CD8-positive, alpha-beta T cell (primary cell): ENCODE measurements at places on chromosomes 13 and 19. TPM values are rescaled to one million over a fixed set of nuclear protein-coding genes. Genes with fewer than 3 reads are reported as not detected.

The ISYNA1 gene
- 54.5 TPM for total RNA-seq

The TMEM59L gene
- total RNA-seq, result not detected

The SLITRK5 gene
- total RNA-seq, result not detected

The PEG3 gene
- total RNA-seq, result 0.33 TPM

The KASH5 gene
- not detected for total RNA-seq

The DNAJC3 gene
- 26.2 TPM for total RNA-seq

The FUT1 gene
- not detected for total RNA-seq

DNA sequence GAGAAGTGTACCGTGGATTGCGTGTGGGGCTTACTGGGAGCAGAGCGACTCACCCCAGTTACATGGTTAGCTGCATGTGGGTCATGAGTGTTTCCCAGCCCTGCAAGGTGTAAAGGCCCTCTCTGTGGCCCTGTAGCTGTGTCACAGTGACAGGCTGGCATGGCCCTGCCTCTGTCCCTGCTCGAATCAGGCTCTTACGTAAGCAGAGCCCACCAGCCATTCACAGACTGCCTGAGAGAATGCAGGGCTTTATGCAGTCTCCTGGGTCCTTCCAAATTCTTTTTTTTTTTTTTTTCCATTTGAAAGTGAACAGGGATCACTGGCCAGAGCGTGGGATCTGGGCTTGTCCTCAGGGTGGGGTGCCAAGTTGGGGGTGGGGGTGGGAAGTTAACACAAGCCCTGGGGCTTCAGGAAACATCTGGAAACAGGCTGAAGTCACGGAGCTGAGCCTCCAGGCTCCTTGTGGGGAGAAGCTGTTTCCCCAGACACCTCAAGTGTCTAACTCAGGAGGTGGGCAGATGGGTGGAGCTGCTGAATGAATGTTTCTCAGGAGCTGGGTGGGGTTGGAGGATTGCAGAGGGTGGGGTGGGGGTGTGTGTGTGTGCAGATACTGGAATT is 13.4 kb downstream of the TECR start:
- no peak for DNase-seq

- DNase-seq, result no peak
Observed at GRCh38 chr13:78168981-78169380, 250.3 kb upstream of the EDNRB start.

DNA sequence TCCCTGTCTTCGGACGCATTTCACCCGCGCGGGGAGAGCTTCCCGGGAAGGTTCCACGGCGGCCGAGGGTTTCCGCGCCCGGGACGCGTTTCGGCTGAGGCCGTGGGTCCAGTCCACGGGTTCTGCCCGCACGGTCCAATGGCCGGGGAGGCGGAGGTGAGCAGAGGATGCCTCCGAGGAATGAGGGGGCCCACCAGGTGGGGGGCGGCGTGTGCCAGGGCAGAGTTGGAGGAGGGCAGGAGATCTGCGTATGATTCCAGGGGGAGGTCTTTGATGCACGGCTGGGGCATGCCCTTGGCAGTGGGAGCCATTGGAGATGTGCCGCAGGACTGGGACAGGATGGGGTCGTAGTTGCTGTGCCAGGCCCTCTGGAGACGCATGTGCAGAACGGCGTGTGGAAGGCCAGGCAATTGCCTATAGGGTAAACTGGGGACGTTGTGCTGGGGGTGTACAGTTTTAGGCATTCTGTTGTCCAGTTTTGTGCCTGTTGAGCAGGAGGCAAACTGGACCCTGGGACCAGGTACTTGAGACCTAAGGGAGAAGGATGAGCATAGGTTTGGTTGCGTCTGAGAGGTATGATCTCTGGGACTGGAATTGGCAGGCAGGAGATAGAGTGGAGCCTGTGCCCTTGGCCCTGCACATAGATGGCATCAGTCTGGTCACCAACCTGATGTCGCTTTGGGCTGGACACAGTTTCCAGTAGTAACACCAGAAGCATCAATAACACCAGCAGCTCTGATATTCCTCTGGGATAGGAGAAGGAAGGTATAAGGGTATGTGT is 751 bp downstream of the ZNF584 start:
- DNase-seq, result no peak

GRCh38 chr13:56864451-56864850 is 276.3 kb upstream of the PRR20A start:
- DNase-seq, result no peak

DNA sequence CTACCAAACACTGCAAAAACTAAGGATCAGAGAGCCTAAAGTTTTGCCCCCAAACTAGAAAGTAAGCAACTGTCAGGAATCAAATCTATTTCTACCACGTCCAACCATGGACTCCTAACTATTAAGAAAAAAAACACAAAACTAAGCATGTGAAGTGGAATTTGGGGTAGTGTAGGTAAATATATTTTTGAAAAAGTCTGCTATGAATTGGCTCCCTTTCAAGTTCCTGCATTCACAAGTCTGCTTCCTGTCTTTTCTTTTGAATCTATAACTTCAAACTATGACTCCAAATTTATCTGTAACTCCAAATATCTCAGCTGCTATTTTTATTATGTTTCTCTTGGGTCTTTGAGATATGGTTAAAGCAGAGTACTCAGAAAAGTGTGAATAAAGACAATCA is 47.0 kb downstream of the PCDH9 start:
- no peak for DNase-seq

GRCh38 chr19:28785971-28786370 is 427.0 kb downstream of the UQCRFS1 start:
- no peak for DNase-seq

DNA sequence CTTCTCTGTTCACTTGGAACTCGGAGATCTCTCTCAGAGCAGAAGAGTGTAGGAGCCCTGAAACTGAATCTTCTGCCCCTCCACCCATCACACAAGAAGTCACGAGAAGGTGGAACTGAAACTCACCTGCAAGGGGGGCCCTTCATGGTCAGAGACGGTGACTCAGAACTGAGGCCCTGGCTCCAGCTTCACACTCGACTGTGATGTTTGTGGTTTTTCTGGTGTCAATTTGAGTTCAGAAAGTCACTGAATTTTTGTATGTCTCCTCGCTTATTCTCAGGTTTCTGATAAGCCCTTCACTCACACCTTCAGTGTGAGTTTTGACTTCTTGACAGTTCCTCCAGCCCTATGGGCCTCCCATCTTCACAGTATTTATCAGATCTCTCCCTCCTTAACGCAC is 23.1 kb downstream of the SIGLEC5 start:
- no peak for DNase-seq

GRCh38 chr19:20482721-20483120 is 82.9 kb downstream of the ZNF737 start:
- peak; percentile 4 for DNase-seq

DNA sequence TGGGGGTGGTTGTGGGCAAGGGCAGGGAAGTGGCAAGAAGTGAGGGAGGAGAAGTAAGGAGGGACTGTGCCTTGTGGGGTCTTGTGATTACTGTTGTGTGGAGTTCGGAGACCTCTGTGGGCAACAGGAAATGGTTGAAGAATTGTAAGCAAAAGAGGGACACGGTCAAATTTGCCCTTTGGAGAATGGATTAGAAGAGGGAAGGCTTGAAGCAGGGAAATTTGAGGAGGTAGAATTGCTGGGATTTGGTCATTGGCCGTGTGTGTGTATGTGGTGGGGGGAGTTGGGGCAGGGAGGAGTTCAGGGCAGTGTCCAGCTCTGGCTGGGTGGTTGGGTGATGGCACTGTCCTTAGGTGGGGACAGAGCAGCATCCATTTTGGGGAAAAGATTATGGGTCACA is 3.6 kb downstream of the WASF3 start:
- no peak for DNase-seq

GRCh38 chr13:20672772-20673171 is 30.7 kb upstream of the IL17D start:
- DNase-seq, result no peak

DNA sequence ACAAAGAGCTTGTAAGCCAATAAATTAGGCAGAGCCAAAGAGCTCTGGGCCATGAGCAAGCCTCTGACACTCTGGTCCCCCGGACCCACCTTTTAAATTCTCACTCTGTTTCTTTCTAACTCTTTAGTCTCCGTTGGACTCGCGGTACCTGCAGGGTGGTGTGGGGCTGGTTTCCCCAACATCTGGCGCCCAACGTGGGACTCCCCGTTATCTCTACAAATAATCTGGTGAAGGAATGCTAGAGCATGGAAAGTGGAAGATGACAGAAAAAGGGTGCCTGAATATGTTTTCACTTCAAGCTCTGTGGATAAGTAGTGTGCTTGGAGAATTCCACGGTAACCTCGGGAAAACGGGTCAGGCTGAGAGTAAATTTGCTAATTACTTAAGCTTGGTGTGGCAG is 36.5 kb upstream of the CYP2B6 start:
- no peak for DNase-seq

- peak; percentile 7 for DNase-seq
Observed at GRCh38 chr13:76016799-76017400, 380.8 kb downstream of the LMO7 start.

- no peak for DNase-seq
Observed at GRCh38 chr13:110127986-110128511, 178.9 kb downstream of the COL4A1 start.

DNA sequence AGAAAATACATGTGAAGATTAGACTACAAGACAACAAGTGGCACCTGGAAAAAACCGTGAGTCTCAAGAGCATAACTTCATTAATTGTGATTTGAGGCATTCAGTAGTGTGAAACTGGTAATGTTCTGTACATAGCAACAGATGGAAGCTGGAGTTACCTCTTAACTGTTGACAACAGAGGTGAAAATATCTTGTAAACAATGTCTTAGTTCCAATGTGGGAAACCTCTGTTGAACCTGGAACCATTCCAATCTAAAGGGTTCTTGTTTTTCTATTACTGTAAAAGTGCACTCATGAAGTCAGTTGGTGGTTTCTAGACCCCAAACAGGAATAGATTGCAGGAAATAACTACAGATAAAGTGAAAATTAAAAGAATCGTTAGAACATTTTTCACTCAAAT is 728.4 kb downstream of the SLITRK1 start:
- no peak for DNase-seq

DNA sequence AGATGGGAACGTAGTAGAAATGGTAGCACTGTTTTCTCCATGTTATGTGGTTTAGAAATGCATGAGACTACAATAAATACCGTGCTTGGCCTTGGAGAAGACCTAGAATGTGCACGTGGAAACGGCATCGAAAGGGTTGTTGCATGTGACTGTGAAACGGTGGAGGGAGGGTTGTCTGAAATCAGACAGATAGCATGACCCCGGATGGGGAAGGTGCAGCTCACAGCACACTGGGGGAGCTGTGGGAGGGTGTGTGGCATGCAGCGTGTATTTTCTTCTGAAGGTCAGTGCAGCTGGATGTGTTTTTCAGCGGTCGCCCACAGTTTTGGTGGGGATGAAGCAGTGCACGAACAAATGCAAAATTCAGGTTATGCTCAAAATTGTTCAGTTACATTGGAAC is 63.4 kb downstream of the CELF5 start:
- no peak for DNase-seq

GRCh38 chr13:40206241-40207000 is 460.0 kb downstream of the FOXO1 start:
- DNase-seq, result peak; percentile 43
